ENCODE measurements at places on chromosomes 11 and 22.

- DNase-seq, result no peak
Measured at GRCh38 chr11:129018991-129019390, 76.3 kb upstream of the TP53AIP1 start.

GRCh38 chr11:19816040-19816439, 103.4 kb downstream of the NAV2 start:
- no peak for DNase-seq

DNA sequence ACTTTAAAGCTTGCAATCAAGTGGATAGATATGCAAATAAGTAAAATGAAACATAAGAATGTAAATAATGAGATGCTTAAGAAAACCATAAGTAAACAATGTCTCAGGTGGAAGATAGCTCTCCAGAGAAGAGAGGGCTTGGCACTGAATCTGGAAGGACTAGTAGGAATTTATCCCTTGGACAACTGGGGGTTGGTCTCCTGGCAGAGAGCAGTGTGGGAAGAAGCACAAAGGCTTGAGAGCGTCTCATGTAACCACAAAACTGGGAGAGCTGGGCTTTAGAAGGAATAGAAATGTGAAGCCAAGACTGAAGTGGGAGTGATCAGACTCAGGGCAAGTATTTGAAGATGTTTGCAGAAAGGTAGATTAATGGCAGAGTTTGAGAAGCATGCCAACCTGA, 31.3 kb downstream of the CARD18 start:
- no peak for DNase-seq

GRCh38 chr11:10751581-10751940, 515 bp downstream of the CTR9 start:
- DNase-seq, result peak; percentile 3

GRCh38 chr22:39381009-39381755, 18.4 kb upstream of the TAB1 start:
- no peak for DNase-seq

DNA sequence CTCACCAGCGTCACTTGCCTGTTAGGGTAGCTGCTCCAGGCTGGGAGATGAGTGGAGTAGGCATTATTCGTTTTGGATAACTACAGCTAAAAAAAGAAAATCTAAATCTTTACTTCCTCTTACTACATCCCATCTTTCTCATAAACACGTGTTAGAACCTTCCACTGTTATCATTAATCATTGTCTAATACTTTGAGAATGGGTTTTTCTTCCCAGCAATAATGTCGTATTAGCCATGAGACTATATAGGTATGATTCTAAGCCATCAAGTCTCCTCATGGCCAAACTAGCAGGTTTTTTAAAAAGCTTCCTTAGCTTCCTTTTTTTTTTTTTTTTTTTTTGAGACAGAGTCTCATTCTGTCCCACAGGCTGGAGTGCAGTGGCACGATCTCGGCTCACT, 3.9 kb upstream of the TEF start:
- no peak for DNase-seq

DNA sequence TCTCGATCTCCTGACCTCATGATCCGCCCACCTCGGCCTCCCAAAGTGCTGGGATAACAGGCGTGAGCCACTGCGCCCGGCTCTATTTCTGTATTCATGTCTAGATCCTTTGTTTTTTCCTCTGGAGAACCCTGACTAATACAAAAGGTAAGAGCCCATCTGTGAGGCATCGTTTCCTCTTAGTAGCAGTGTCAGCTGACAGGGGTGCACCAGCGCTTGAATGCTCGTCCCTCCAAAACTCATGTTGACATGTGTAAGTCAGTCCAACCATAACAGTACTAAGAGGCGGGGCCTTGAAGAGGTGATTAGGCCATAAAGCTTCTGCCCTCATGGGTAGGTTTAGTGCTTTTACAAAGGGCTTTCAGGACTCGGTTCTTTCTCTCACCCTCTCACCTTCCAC, 470.1 kb upstream of the B3GAT1 start:
- DNase-seq, result no peak

GRCh38 chr11:7672960-7673723, at the start of gene CYB5R2:
TSS of gene CYB5R2 (minus strand) at chr11:7673500. CDS start at chr11:7672825, 675 bp downstream.
- DNase-seq, result no peak

GRCh38 chr11:126834149-126834548, 166.4 kb downstream of the KIRREL3 start:
- no peak for DNase-seq

GRCh38 chr22:24417200-24417599, 10.2 kb upstream of the ADORA2A start:
- no peak for DNase-seq

- DNase-seq, result no peak
Measured at GRCh38 chr11:1230456-1231395, 7.9 kb downstream of the MUC5B start.

GRCh38 chr11:91312541-91312940, 912.1 kb upstream of the FAT3 start:
- DNase-seq, result no peak

- DNase-seq, result no peak
Measured at GRCh38 chr11:45573728-45574127, 91.7 kb downstream of the CHST1 start.

- DNase-seq, result peak; percentile 58
Measured at GRCh38 chr22:26398741-26399153, 30.3 kb upstream of the ASPHD2 start.

DNA sequence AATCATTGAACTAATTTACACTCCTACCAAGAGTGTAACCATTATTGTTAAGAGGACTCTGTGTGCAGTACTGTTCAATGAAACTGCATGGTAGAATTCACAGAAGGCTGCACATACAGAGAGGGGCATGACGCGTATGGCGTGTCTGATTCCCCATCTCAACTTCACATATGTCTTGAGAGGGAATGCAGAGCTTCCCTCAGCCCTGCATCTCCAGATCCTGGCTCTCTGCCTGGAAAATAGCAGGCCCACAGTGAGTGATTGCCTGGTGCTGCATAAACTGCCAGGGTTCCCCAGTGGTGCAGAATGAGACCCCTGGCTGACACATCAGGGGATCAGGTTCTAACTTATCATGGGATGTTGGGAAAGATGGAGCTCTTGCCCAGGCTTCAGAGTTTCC, 260.2 kb upstream of the ISX start:
- no peak for DNase-seq

- DNase-seq, result no peak
Measured at GRCh38 chr11:36102868-36103267, 159.0 kb downstream of the LDLRAD3 start.

DNA sequence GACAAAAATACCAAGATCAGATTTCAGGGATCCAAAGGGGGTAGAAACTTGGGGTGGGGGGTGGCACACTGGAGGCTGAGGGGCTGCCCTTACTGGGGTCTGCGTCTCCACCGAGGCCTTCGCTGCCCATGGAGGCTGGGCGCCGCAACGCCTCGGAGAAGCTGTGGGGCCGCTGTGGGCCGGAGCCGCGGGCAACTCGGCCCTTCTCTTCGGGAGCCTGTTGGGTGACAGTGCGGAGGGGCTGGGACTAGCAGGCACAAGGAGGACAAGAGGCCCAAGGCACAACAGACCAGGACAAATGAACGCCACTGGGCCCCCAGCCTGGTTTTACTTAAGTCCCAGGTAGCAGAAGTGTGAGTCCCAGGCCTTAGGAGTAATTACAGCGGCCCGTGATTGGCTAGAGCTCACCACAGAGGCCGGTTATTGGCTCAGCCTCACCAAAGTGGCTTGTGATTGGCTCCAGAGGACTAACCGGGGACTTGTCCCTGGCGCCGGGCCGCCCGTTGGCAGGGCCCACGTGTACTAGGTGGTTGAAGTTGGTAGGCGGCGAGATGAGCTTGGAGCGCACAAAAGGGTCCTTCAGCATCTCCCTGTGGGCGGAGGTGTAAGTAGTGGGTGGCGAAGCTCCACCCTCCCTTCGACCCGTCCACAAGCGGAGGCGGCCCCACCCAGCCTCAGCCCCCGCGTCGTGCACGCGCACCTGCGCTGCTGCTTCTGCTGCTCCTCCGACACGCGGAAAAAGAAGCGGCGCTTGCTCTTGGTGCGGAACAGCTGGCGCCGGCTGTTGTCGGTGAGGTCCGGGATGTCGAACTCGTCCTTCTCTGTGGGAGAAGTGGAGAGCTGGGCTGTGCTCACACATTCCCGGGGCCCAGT, 16.5 kb upstream of the MEN1 start:
- DNase-seq, result no peak

DNA sequence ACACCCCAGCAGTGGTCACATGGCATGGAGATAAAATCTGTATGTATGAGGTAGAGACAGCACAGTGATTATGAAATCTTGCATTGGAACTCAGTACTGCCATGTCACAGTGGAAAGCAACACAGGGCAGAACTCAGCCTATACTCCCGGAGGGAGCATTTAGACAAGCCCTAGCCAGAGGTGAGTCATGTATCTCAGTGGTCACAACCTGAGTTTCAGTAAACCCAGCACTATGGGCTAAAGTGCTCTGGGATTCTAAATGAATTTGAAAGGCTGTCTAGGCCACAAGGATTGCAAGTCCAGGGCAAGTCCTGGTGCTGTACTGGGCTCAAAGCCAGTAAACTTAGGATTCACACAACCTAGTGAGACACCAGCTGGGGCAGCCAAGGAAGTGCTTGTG, 1717.1 kb upstream of the RAG2 start:
- no peak for DNase-seq

DNA sequence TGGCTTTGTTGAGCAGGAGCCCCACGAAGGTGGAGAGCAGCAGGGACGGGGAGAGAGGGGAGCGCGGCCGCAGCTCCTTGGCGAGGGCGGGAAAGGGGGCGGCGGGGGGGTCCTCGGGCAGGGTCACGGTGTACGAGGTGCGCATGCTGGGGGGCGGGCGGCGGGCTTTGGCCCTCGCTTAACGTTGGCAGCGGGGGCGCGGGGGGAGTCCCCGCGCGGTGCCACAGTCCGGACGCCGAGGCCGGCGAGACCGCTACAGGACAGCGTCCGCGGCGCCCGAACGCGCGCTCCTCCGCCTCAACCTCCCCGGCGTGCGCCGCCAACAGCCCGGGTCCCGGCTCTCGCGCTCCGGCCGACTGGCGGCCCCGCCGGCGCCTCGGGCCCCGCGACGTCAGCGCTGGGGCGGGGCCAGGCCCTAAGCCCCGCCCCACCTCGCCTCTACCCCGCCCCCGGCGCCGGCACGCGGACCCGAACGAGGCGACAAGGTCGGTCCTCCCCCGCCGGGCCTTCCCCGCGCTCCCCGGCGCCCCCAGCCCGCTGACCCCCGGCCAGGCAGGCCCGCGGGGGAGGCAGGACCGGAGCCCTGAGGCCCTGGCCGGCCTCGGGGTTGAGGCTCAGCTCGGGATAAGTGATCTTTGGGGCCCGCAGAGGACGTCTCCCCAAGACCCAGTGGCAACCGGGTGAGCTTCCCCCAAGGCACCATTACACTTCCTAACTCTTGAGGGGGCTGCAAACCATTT, 17.5 kb downstream of the USP2 start:
- DNase-seq, result peak; percentile 21

GRCh38 chr11:57241353-57241972, 4.4 kb upstream of the APLNR start:
- DNase-seq, result no peak

GRCh38 chr11:63613517-63614135, 607 bp downstream of the PLAAT3 start:
- no peak for DNase-seq

DNA sequence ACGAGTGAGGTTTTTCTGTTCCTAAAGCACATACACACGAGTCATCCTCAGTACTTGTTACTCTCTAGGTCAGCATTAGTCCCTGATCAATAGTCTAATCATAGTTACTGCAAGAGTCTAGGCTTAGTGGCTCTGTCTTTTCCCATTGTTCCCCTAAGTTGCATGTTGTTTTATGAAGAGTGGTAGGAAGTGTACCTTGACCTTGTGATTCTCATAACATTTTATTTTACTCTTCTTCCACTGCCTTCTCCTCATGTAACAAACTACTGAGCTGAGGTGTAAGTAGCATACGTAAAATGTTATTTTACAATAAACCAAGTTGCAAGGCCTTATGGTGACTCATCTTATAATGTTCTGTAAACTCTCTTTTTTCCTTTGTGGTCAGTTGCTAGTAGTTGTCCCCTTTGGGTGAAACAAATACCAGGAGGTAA, 15.0 kb downstream of the METTL15 start:
- DNase-seq, result no peak

- DNase-seq, result no peak
Measured at GRCh38 chr22:50568626-50569025, 5.9 kb upstream of the SYCE3 start.

DNA sequence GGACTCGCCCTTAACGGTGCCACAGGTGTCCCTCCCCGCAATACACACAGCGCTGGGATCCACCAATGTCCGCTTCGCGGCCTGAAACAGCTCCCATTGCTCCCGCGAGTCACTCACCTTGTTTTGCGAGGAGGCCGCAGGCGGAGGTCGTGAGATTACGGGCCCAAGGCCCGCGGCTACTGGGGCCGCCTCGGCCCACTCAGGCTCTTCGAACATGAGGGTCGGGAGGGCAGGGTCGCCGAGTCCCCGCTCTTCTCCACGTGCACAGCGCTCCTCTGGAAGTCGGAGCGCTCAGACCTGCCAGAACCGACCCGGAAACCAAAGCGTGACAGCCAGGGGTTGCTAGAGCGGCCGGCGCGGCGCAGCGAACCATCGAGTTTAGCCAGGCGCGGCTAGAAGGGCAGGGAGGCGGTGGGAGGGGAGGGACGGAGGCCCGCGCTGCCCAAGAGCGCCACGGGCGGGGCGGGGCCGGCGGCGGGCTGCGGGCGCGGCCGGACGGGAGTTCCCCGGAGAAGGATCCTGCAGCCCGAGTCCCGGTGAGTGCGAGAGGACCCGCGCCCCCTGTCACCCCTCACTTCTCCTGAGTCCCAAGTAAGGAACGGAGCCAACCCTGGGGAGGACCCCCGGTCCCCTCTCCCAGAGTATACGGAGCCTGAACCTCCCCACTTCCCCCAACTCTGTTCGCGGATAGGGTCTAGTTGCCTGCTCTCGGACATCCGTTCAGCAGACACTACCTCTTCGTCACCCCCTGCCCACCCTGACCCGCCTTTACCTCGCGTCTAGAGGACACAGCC, at the start of the genes ILK and RRP8:
TSS of gene ILK (plus strand) at position 488 of the 794 bp plus-strand sequence. CDS start 498 bp downstream, outside the sequence.
TSS of gene RRP8 (minus strand) at position 330 of the 794 bp plus-strand sequence. CDS start at position 216, 114 bp downstream.
- DNase-seq, result peak; percentile 69

DNA sequence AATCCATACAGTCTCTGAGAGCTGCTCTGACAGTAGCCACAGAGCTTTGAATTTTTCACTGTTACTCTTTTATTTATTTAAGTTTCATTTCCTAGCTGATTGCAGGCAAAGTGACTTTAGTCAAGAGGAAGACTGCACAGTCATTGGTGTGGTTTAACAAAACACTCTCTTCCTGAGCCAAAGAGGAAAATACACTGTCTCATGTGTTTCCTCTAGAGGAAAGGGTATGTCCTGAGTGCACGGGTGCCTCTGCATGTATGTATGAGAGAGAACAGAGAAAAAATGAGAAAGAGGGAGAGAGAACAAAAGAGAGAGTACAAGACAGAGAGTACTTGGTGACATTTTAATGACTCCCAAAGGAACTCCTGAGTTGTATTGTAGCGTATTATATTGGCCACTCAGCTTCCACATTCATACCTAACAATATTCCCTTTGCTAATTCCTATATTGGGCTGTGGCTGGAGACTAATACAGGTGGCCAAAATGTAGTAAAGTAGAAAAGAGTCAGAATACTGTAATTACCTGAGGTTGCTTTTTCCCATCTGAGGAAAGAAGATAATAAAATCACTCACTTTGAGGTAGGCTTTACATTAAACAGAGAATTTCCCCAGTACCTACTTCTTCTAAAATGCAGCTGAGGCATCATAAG, at the start of gene OR4D9:
TSS of gene OR4D9 (plus strand) at position 599 of the 649 bp plus-strand sequence. CDS start 3,374 bp downstream, outside the sequence.
- no peak for DNase-seq

All from activated CD4-positive, alpha-beta T cell treated with anti-CD3 and anti-CD28 coated beads, Interleukin-2, amount 50 U/mL, for 24 hours (primary cell).